ENCODE measurements at places on chromosomes 4 and X.

DNA sequence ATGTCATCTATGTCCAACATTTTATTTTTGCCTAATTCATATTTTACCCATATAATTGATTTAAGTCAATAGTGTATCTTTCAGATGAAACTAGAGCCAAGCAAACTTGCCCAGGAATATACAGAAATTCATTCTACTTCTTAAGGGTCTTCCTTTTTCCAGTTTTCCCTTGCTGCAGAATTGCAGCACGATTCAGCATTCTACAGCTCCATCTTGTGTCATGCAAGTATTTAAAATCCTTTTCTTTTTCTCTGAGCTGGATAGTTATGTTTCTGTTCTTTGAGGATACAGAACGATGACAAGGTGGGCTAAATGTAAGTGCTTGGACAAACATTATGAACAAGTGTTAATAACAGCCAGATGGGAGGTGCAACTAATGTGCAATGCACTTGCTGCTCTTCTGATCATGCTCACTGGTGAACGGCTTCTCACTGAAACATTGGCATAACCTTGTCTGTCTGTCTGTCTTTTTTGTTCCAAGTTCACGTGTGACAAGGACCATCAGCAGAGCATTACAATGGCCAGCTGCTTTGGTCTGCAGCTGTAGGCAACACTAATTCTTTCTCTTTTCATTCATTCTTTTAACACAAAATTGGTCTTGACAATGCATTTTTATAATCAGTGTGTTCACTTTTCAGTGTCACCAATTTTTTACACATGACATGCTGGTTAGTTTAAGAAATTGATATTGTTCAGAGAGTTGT lies 1821.7 kb downstream of the ARAP2 start:
- peak; percentile 45 for DNase-seq

DNA sequence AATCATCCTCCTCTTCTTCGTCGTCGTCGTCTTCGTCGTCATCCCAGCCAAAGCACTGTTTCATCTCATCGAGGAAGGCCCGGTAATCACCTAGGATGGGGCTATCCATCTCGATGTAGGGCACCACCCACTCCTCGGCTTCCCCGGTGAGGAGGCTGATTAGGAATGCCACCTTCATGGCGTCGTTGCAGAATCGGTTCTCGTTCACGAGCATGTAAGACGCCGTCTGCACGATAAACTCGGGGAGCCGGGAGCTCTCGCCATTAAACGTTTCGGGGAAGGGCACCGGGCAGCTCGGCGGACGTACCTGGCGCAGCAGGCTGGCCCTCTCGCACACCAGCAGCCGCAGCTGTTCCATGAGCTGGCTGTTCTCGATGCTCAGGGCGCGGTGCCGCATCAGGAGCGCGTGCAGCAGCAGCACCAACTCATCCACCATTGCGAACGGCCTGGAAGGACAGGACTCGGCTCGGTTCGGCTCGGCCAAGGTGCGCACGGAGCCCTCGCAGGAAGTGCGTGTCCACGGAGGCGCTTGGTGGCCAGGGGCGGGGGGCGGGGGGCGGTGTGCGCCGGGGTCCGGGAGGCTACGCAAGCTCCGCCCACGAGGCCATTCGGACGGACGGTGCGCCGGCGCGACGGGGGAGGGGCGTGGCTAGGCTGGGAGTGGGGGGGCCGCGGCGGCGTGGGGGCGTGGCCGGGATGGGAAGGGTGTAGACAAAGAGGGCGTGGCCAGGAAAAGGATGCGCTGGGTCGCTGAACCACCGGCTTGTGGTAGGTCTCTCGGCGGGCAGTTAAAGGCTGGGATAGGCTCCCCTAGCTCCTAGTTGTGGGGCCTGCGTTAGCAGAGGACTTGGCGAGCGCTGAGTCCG lies at the start of gene LDOC1:
Gene LDOC1 (minus strand): TSS at position 544 of the 866 bp plus-strand sequence. CDS start 108 bp downstream, at position 436.
- peak; percentile 81 for DNase-seq

- DNase-seq: no peak
These were observed 122.1 kb downstream of the TBL1X start for GRCh38 chrX:9586992-9587392.

- no peak for DNase-seq
These were observed 4.3 kb upstream of the CYSLTR1 start for GRCh38 chrX:78331708-78332107.

GRCh38 chr4:155616117-155616516 lies 50.5 kb upstream of the GUCY1A1 start:
- no peak for DNase-seq

- peak; percentile 7 for DNase-seq
These were observed 139.9 kb downstream of the HDX start for GRCh38 chrX:84362184-84362838.

DNA sequence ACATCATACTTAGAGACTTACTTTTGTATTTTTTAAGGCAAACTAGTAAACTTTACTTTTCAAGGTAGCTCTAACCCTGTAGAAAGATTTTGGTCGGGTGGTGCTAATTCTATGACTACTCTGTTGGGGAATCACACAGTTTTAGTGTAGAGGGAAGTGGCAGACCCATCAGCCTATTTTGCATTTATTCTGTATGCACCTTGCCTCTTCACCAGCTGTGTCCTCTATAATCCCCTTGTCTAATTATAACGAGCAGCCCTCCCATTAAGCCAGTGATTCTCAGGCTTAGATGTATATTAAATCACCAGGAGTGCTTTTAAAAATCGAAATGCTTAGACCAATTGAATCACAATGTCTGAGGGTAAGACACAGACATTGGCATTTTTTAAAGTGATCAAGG lies 78.1 kb downstream of the GALNT7 start:
- no peak for DNase-seq
